RWPE1 (cell line): ENCODE measurements at places on chromosomes 11 and 22.

GRCh38 chr11:45805305-45806071 lies 539 bp downstream of the SLC35C1 start:
- no peak for DNase-seq

DNA sequence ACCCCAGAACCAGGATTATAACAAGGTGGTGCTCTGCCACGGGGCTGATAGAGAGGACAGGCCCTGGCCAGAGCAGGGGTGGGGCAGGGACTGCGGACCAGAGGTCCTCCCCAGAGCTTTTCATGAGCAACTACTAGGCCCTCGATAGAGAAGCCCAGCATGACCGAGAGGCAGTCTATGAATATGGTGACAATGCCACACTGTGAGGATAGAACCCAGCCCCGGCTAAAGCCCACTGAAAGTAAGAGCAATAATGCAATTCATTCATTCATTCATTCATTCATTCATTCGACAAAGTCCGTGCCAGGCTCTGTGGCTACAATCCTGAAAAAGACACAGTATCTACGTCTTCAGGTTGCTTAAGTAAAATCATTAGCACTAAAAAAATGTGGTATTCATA lies 35.6 kb upstream of the CD5 start:
- no peak for DNase-seq

DNA sequence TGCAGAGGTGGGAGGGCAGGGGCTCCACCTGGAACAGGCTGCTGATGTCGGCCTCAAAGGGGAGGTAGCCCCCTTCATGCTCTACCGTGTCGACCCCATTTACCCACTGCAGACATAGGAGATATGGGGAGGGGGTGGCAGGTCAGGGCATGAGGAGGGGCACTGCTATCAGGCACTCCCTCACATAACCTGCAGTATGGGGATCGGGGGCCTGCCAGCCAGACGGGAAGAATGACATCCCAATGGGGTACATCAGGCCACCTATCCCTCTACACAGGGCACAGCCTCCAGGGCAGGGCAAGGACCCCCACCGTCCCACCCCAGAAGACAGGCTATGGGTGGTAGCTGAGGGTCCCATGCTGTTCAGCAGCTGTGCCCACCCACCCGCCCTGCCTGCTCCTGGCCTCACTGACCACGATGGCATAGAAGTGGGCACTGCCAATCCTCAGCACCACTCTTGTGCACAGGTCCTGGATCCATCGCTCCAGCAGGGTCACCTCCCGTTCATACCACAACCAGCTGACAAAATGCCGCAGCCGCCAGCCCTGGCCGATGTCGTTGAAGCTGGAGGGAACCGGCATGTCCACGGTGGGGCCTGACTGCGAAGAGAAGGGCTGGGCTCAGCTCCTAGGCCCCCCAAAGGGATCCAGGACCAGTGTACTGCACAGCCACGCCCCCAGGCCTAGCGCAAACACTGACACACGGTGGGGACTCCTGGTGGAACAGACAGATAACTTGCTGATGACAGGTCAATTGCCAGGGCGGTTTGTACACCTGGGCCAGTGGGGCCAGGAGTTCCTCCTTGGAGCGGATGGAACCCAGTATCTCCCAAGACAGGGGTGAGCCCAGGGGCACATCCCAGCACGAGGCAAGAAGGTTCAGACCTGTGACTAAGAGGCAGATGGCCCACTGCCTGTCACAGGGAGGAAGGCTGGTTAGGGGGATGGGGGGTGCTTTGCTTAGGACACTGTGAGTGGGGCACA lies 24.1 kb downstream of the RGL4 start:
- no peak for DNase-seq

DNA sequence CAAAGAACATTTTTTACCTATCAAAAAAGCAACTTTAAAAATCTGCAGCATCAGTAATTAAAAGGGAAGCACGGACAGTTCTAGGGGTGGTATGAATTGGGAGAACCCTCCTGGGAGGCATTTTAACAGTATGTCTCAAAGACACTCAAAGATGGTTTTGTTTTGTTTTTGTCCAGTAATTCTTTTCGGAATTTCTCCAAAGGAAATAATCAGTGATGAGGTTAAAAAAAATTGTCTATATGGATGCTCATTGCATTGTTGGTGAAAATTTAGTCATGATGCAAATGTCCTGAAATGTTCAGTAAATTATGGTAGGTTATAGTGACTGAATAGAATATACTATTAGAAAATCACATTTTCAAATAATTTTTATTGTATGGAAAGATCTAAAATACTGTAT lies 115.1 kb downstream of the ATXN10 start:
- DNase-seq = no peak

DNA sequence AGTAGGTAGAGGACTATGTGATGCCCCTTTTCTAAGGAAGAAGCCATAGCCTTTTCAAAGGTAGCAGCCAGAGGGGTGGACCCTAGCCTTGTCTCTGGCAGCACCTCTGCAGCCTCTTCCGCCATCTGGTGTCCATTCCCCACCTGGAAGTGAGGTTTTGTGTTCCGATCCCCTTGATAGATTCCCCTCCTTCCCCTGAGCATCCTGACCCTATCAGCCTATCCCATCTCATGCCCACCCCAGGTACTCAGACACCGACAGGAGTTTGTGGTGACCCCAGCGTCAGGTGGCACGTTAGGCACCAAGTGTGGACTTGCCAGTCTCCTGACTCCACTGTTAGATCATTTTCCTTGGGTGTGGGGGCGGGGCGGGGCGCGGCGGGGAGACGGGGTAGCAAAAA lies 398 bp upstream of the FAM89B start:
- peak; percentile 65 for DNase-seq

- no peak for DNase-seq
Measured at GRCh38 chr11:87228820-87229219, 191.1 kb downstream of the TMEM135 start.

- no peak for DNase-seq
Measured at GRCh38 chr11:120185706-120186455, 25.0 kb upstream of the OAF start.

DNA sequence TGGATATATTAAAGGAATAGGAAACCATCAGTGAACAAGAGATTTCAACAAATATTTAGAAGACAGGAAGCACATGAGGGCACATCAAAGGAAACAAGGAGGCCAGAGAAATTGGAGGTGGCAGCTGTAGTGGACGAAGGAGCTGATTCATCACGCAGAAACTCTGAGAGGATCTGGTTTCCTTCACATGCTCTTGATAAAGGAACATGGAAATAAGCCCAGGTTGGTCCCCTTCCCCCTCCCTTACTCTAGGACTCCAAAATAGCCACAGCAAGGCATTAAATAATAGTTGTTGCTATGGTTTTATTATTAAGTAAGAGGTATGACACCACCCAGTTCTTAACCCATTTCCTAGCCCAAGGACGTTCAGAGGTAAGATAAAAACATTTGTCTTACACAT lies 11.3 kb downstream of the IZUMO1R start:
- no peak for DNase-seq
